ENCODE measurements at places on chromosomes 7 and 10. TPM values are rescaled to one million over a fixed set of nuclear protein-coding genes. Genes with fewer than 3 reads are reported as not detected.
A peak's percentile ranks its signal among the peaks of the same experiment; 100 is the strongest.

The ZPBP gene
- not detected for total RNA-seq

The GNGT1 gene
- not detected for total RNA-seq

The AKR1C2 gene
- total RNA-seq, result not detected

The GLI3 gene
- 1.4 TPM for total RNA-seq

The TMEM225B gene
- total RNA-seq, result not detected

The PRPF18 gene
- 17.0 TPM for total RNA-seq

The CLRN3 gene
- not detected for total RNA-seq

The PRF1 gene
- total RNA-seq, result not detected

The FFAR4 gene
- not detected for total RNA-seq

The SPDYE18 gene
- total RNA-seq, result not detected

The MMRN2 gene
- total RNA-seq, result 0.08 TPM

The CYP2E1 gene
- not detected for total RNA-seq

DNA sequence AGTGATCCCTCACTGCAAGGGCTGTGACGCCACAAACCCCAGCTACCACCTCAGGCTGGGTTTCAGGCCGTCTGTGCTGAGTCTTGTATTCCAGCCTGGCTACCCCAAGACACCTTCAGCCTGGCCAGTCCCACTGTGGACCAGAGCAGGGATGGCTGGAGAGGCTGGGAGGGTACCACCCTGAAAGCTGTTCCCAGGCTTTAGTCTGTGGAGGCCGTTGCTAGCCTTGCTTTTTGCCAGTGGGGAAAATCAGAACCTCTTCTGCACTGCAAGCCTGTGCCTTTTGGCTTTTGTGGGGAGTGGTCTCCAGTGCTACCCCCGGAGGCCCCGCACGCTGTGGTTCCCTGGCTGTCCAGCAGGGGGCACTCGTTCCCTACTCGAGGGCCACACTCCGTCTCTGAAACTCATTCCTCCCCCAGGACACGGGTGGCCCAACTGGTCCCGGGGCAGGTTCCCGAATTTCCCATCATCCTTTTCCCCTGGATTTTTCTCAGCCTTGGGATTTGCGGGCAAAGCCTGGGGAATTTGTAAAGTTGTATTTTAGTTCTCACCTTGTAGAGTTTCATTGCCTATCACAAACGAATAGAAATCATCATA is 128.4 kb upstream of the BTBD16 start:
- DNase-seq, result peak; percentile 25

GRCh38 chr7:4079366-4079765 is 602.7 kb upstream of the FOXK1 start:
- DNase-seq, result no peak

DNA sequence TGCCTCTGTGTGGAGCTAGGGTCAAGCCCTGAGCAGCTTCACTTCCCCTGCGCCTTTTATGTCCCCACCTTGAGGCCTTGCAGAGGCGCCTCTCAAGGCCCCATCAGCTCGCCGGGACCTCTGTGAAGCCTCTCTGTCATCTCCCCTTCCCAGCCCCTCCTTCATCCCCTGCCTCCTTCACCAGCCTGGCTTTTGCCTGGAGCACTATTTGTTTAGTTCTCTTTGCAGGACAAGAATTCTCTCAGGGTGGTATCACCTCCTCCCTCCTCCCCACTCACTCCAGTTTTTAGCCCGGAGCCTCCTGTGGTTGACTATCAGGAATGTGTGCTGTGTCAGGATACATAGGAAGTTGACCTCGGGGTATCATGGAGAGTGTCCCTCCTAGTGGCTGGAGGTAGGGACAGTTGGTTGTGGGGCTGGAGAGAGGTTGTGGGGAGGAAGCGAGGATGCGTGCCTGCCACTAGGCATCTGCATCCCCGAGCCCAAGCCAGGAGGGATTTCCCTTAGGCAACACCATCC is 89.8 kb upstream of the ANLN start:
- DNase-seq, result no peak

DNA sequence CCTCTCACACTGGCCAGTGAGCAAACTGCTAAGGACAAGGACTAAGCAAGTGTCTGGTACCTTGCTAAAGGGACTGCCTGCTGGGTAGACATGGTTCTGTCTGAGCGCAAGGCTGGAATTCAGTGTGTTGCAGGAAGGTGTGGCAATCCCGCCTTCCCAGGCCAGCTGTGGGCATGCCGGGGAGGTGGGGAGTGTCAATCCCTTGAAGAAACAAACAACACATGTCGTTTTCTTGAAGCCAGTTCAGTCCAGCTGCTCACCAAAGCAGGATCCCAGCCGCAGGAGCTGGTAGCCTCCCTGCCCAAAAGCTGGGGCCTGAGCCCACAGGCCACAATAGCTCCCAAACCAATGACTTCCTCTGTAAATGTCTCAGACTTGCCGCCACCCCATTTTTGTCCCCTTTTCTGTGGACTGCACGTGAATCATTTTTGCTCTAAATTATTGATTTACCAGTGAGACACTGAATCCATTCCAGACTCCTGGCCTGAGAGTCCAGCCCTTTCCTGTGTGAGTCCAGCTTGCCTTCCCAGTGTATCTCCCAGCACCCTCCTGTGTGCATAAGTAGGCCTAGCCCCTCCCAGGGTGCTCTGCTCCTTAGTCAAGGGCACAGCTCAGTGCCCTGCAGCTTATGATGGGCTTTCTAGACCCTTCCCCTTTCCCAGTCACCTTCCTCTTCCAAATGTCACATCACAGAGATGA is 166.8 kb downstream of the RGS10 start:
- DNase-seq, result no peak

GRCh38 chr7:20721086-20721810 is 65.4 kb downstream of the SP8 start:
- DNase-seq, result peak; percentile 35

GRCh38 chr10:133467286-133467911 is 13.7 kb downstream of the SCART1 start:
- no peak for DNase-seq

GRCh38 chr7:28245123-28245878 is 64.7 kb upstream of the JAZF1 start:
- no peak for DNase-seq

DNA sequence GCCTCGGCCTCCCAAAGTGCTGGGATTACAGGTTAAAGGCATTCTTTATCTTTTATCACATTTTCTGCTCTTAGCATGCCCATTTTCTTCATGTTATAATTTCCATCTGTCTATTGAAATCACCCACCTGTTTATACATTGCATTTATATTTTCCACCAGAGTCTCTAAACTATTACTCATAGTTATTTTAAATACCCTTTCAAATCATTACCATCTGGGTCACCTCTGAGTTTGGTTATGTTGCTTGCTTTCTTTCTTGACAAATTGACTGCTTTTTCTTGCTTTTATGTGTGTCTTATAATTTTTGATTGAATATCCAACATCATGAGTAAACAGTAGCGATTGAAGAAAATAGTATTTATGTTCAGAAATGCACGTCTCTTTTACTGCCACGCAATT is 71.4 kb downstream of the TMEM270 start:
- no peak for DNase-seq

- no peak for DNase-seq
These were observed 490.0 kb downstream of the PTPRN2 start for GRCh38 chr7:158097453-158098124.

GRCh38 chr7:1321411-1322239 is 89.0 kb downstream of the UNCX start:
- no peak for DNase-seq

DNA sequence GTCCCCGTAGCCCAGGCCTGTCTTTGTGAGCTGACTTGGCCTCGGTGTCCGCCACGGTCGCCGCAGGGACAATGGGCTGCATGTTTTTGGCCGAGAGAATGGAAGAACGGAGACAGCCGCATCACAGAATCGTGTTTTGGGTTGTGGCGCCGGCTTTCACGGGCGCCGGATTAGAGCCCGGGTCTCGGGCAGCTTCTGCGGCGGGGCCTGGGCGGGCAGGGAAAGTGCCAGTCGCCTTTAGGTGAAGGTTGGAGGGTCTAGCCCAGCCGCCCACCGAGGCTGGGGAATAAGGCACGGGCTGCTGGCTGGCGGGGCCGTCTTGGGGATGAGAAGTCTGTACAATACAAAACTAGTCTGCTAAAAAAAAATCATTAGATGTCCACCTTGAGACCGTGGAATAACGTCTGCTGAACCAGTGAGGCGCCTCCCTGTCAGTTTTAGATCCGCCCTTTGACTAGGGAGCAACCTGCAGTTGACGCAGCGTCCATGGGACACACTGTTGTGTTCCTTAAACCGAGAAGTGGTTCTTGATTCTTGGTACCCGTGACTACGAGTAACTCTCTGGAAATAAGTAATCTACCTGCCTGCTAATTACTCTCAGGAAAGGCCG is 577 bp downstream of the DNAJB9 start:
- peak; percentile 66 for DNase-seq

DNA sequence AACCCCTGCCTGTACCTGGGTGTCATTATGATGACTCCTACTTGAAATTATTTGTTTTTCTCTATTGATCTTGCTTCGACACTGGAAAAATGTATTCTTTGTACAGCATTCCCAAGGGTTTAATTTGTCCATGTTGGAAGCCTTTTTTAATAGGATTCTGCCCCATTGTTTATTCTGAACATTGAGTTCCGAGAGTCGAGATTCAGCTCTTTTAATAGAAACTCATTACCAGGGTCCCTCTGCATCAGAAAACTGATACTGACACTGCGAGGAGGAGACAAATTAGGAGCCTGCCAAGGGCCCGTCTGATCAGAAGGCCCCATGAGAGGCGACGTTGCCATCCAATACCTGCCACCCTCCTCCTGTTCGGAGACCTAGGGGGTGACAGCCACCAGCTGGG is 260.5 kb upstream of the ZMIZ1 start:
- no peak for DNase-seq

- DNase-seq, result no peak
These were observed 42.4 kb upstream of the NANOS1 start for GRCh38 chr10:118986815-118987790.

- DNase-seq, result no peak
These were observed 5.7 kb downstream of the ARHGAP22 start for GRCh38 chr10:48598936-48599829.

- no peak for DNase-seq
These were observed 85.7 kb downstream of the RALA start for GRCh38 chr7:39709029-39709428.

GRCh38 chr10:96222441-96222840 is 48.9 kb downstream of the BLNK start:
- no peak for DNase-seq

DNA sequence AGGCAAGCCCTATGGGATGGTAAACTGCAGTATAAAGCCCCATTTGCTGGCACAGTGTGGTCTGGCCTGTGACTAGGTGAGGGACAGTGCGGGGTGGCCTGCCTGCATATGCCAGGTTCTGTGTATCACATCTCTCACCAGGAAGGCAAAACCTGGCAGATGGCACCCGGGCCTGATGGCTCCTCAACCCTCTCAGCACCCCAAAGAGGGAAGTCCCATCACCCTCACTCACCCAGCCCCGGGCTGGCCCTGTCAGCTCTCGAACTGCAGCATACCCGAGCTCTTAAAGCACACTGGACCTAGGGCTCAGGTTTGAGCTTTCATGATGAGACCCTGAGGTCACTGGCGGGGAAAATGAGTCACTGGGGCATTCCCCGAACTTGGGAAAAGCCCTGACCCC is 130.5 kb downstream of the LHPP start:
- no peak for DNase-seq

DNA sequence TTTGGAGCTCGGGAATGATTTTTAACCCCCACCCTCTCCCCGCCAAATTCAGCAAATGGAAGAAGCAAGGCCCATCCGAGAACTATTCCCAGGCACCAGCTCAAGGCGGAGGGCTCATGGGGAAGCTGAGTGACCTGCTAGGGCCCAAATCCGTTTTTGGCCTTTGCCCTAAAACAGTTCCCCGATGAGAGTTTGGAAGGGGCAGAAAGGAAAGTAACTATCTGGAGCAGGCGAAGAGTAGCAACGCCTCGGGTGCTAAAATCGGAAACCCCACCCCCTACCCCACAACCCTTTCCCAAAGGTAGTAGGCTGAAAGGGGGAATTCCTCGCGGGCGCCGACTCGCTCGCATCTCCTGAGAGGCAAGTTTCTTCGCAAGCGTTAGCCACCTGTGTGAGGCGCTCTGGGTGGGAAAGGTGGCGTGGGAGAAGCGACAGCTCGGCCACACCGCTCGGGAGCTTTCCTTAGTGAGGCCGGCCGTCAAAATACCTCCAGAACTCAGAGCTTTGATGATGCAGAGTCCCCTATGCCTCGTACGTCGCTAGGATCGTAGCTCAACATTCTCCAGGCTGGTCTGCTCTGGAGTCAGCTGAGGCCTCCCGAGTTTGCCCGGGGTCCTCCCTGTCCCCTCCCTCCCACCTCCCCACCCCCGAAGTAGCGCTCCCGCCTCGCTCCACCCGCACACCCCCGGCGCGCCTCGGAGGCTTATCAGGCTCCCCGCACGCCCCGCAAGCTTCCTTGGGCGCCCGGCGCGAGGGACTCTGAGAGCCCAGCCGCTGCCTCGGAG is 642 bp upstream of the PRKG1 start:
- DNase-seq, result peak; percentile 16

DNA sequence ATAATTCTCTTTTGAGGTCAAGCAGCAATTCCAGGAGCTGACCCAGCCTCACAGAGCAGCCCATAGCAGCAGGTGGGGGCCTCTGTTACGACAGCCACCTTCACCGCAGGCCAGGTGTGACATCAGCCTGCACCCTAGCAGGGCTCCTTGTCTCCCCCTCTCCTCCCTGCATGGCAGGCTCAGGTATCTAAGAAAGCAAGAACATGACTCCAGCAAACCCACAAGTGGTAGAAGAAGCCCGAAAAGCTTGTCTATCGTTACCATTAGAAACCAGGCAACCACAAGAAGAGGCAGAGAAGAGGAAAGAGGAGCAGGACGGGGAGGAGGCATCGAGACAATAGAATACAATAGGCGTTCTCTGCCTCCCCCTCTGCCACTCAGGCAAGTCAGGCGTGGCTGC is 104.0 kb upstream of the PRR15 start:
- no peak for DNase-seq

GRCh38 chr10:90470966-90471365 is 386.9 kb downstream of the HTR7 start:
- no peak for DNase-seq

Measured in SK-MEL-5 (cell line).